IMR-90 (cell line): ENCODE measurements at places on chromosomes 6 and 20. TPM values are rescaled to one million over a fixed set of nuclear protein-coding genes. Genes with fewer than 3 reads are reported as not detected.

Gene CTAGE9
- total RNA-seq: not detected in 2 replicates

Gene INSM1
- total RNA-seq: not detected in 2 replicates

Gene FAM184A
- not detected in 2 replicates for total RNA-seq

DNA sequence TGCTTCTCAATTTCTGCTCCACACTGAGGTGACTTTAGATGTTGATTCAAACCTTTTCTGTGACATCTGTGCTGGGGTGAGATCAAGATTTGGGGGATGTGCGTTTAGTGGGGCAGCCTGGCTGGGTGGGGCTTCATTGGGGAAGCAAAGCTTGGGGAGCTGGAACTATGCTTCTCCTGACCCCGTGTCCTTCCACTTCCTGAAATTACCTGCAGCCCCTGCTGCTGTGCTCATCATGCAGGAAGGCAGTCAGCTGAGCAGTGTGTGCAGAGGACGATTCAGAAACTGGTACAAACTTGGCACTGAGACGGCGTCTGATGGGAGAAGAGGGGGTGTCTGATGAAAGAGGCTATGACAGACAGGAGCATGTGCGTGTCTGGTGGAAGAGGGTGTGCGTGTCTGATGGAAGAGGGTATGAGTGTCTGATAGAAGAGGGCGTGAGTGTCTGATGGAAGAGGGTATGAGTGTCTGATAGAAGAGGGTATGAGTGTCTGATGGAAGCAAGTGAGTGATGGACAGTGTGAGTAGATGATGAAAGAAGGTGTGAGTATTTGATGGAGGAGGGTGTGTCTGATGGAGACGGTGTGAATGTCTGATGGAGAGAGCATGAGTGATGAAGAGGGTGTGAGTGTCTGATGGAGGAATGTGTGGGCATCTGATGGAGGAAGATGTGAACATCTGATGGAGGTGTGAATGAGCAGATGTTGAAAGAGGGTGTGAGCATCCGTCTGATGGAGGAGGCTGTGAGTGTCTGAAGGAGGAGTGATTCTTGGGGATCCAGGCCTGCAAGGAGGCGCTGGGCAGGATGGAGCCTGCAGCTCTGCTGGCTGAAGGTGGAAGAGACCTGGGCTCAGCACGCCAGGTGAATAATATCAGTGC is 103.4 kb downstream of the SYCP2 start:
- no peak for DNase-seq
- no peak overlapping the region for H3K4me3 ChIP-seq
- H3K27me3 ChIP-seq: no peaks in the 10 kb centered on the region; the same call in 1 of the 2 replicates
- no peaks in the 10 kb centered on the region for H3K4me1 ChIP-seq
- H3K36me3 ChIP-seq: no peaks in the 10 kb centered on the region
- no peak overlapping the region for H3K27ac ChIP-seq

GRCh38 chr6:98039904-98040607 is 757.0 kb upstream of the MMS22L start:
- no peaks in the 10 kb centered on the region for H3K27me3 ChIP-seq
- H3K36me3 ChIP-seq: no peaks in the 10 kb centered on the region
- H3K27ac ChIP-seq: no peak overlapping the region
- no peak overlapping the region for H3K4me3 ChIP-seq
- no peaks in the 10 kb centered on the region for H3K4me1 ChIP-seq

GRCh38 chr20:41748756-41749582 is 130.8 kb upstream of the CHD6 start:
- no peaks in the 10 kb centered on the region for H3K4me1 ChIP-seq
- H3K27ac ChIP-seq: no peak overlapping the region
- no peaks in the 10 kb centered on the region for H3K36me3 ChIP-seq

DNA sequence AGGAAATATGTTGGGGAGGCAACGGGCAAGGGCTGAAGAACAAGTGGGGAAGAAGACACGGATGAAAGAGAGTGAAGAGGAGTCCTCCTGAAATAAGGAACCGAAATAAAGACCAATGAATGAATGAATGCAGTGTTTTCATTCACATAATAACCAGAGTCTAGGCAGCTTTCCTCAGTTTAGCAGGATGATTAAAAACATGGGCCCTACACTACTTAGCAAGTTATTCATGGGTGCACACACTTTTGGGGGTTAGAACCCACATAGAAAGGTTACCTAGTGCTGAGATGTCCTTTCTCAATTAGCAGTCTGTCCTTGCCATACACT is 5.9 kb upstream of the FUCA2 start:
- no peak overlapping the region for H3K4me3 ChIP-seq
- no peaks in the 10 kb centered on the region; the same call in 1 of the 2 replicates for H3K4me1 ChIP-seq
- no peak for DNase-seq
- peaks cover 18% of the 10 kb centered on the region for H3K27me3 ChIP-seq

- H3K36me3 ChIP-seq: peaks cover 3% of the 10 kb centered on the region; the same call in 1 of the 2 replicates
- no peaks in the 10 kb centered on the region; the same call in 1 of the 2 replicates for H3K4me1 ChIP-seq
- no peaks in the 10 kb centered on the region for H3K27me3 ChIP-seq
- no peak overlapping the region for H3K27ac ChIP-seq
- DNase-seq: no peak
- H3K4me3 ChIP-seq: no peak overlapping the region
Measured at GRCh38 chr6:111773501-111774345, 99.5 kb downstream of the FYN start.

GRCh38 chr20:60063048-60063451 is 104.8 kb downstream of the CDH26 start:
- no peaks in the 10 kb centered on the region for H3K36me3 ChIP-seq
- no peak overlapping the region for H3K4me3 ChIP-seq
- DNase-seq: peak; percentile 69
- peaks cover 16% of the 10 kb centered on the region; the same call in 1 of the 2 replicates for H3K4me1 ChIP-seq
- peak overlapping the region; percentile 27; the same call in 1 of the 2 replicates for H3K27ac ChIP-seq
